Right lobe of liver (tissue), 6 donors: ENCODE measurements at places on chromosomes 1 and 21.

GRCh38 chr21:29365661-29366265, 67.0 kb downstream of the BACH1 start:
- H3K27me3 ChIP-seq, result no peaks in the 10 kb centered on the region
- no peak for DNase-seq
- H3K27ac ChIP-seq, result peak overlapping the region; percentile 9
- H3K4me3 ChIP-seq, result no peak overlapping the region

GRCh38 chr1:66282343-66282852, 251.6 kb upstream of the SGIP1 start:
- no peaks in the 10 kb centered on the region for H3K4me1 ChIP-seq
- H3K27ac ChIP-seq, result no peak overlapping the region
- H3K36me3 ChIP-seq, result no peaks in the 10 kb centered on the region
- DNase-seq, result no peak
- no peak overlapping the region for H3K4me3 ChIP-seq
- no peaks in the 10 kb centered on the region for H3K27me3 ChIP-seq

DNA sequence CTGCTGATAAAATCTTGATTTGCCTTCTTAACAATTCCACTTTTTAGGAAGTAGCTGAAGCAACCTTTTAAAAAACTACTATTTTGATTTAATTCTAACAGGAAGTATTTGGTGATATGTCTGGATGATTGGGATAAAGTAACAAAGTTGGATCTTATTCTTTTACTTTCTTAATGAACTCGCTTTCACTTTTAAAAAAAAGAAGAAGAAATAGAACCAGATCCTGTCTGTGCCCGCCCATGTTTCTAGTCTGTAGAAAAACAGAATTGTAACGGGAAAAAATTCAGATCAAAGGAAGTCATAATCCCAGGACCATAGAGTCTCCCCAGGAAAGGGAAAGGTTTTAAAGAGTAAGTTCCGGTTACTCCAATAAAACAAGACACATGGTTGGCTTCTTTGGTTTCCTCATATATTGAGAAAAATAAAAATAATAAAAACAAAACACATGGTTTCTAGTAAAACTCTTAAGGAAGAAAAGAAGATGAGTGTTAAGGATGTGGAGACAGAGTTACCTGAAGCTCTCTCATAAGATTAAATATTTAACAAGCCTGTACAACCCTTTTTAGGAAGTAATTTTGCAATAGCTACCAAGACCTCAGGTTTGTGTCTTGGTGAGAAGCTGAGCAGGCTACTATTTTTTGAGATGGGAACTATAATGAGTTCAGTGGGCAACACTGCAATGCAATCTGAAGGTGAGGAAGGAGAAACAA, 4.9 kb downstream of the CD48 start:
- no peaks in the 10 kb centered on the region for H3K4me1 ChIP-seq
- H3K36me3 ChIP-seq, result no peaks in the 10 kb centered on the region
- H3K27ac ChIP-seq, result no peak overlapping the region
- H3K4me3 ChIP-seq, result no peak overlapping the region
- H3K27me3 ChIP-seq, result no peaks in the 10 kb centered on the region

DNA sequence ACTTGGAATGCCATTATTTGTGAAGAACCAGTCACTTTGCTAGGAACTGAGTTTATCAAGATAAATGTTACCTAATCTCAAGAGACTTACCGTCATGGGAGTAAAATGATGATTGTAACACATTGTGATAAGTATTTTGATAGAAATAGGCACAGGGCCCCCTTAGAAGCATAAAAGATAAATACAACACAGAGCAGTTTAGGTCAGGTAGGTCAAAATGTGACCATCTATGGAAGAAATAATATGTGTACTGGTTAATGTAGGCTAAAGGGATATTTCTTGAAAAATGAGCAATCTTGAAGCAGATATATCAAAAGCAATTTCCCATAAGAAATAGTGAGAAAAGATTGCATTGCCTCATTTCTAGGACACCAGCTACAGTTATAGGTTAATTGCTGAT, 1386.8 kb upstream of the ADGRL2 start:
- no peaks in the 10 kb centered on the region for H3K4me1 ChIP-seq
- H3K27ac ChIP-seq, result no peak overlapping the region
- no peak for DNase-seq

DNA sequence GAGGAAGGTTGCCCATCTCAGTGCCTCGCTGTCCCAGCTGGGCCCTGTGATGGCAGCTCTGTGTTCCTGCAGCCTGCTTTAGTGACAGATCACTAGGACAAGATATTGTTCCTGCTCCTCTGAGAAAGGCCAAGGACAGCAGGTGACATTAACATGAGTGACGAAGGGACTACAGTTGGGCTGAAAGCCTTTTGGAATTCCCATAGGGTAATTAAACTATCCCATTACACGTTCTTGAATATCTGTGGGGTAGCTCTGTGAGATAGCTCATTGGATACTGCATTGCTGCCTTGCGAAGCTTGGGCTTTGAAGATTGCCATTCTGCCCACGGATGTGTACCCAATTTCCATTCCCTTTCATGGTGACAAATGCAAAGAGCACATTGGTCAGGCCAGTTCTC, 78.2 kb upstream of the COA6 start:
- no peaks in the 10 kb centered on the region for H3K4me1 ChIP-seq
- no peaks in the 10 kb centered on the region for H3K36me3 ChIP-seq
- no peak for DNase-seq

DNA sequence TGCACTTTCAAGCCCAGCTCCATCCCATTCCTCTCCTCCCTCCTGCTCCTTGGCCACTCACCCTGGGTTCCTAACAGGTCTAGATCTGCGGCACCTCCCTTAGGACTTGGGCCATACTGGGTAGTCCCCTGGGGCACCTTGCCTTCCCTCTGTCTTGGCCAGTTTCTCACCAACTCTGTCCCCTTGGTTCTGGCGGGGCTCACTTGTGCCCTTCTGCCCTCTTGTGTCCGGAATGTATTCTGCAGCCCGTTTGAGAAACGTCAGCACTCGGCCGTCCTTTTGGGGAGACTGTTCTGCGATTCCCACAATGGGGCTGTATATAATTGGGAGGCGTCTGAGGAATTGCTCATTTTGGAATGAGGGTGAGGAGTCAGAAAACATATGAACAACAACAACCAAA, 162.4 kb downstream of the ZSCAN20 start:
- H3K27ac ChIP-seq, result no peak overlapping the region
- H3K27me3 ChIP-seq, result no peaks in the 10 kb centered on the region
- DNase-seq, result no peak
- no peaks in the 10 kb centered on the region for H3K36me3 ChIP-seq

- H3K4me3 ChIP-seq, result no peak overlapping the region
- no peaks in the 10 kb centered on the region for H3K36me3 ChIP-seq
- no peaks in the 10 kb centered on the region for H3K4me1 ChIP-seq
- DNase-seq, result no peak
- no peaks in the 10 kb centered on the region for H3K27me3 ChIP-seq
Observed at GRCh38 chr1:71828431-71829012, 453.8 kb downstream of the NEGR1 start.

GRCh38 chr1:38029081-38029681, 16.6 kb downstream of the UTP11 start:
- no peak overlapping the region for H3K27ac ChIP-seq
- H3K4me3 ChIP-seq, result no peak overlapping the region
- no peaks in the 10 kb centered on the region for H3K27me3 ChIP-seq

GRCh38 chr1:205317311-205317917, 4.1 kb downstream of the NUAK2 start:
- H3K27ac ChIP-seq, result peak overlapping the region; percentile 52
- no peaks in the 10 kb centered on the region for H3K36me3 ChIP-seq
- DNase-seq, result peak; percentile 91
- H3K4me3 ChIP-seq, result no peak overlapping the region
- no peaks in the 10 kb centered on the region for H3K27me3 ChIP-seq

GRCh38 chr1:205450448-205450847, 5.4 kb downstream of the BLACAT1 start:
- no peaks in the 10 kb centered on the region for H3K36me3 ChIP-seq
- H3K4me3 ChIP-seq, result no peak overlapping the region
- DNase-seq, result no peak
- H3K4me1 ChIP-seq, result no peaks in the 10 kb centered on the region

DNA sequence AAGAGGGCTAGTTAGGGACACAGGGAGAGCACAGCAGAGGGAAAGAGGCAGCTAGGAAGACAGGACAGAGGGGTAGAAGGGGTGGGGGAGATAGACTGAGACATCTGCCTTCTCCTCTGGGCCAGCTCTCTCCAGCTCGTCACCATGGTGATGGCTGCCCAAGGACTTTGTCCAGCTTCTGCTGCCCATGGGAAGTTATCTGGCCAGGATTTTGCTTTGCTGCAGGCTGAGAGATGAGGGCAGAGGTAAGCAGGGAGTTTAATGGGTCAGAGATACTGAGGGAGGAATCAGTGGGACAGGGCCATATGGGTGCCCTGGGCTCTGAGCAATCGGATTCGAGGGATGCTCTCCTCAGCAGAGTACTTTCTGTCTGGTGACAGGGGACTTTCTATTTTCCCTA, 34.5 kb upstream of the GPR37L1 start:
- DNase-seq, result peak; percentile 77
- no peak overlapping the region for H3K27ac ChIP-seq
- H3K4me3 ChIP-seq, result no peak overlapping the region
- H3K36me3 ChIP-seq, result no peaks in the 10 kb centered on the region
- no peaks in the 10 kb centered on the region for H3K4me1 ChIP-seq
- H3K27me3 ChIP-seq, result no peaks in the 10 kb centered on the region

DNA sequence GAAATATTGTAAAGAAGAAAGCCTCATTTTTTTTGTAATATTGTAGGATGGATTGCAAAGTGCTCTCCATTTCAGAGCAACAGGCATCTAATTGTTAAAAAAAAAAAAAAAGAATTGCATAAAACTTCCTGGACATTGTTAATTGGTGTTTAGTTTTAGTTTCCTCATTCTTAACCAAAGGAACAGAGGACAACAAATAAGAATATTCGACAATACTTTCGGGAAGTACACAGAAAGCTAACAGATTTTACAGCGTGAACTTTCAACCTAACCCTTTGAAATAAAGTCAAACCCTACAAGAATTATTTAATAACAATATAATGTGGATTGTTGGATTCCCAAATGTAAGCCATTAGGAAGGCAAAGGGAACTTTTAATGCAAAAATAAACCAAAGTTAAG, 284.4 kb downstream of the KCNT2 start:
- no peak for DNase-seq
- H3K36me3 ChIP-seq, result no peaks in the 10 kb centered on the region
- no peak overlapping the region for H3K4me3 ChIP-seq
- no peaks in the 10 kb centered on the region for H3K27me3 ChIP-seq
- H3K27ac ChIP-seq, result no peak overlapping the region
- H3K4me1 ChIP-seq, result no peaks in the 10 kb centered on the region

- H3K4me1 ChIP-seq, result no peaks in the 10 kb centered on the region
- H3K27ac ChIP-seq, result peak overlapping the region; percentile 19
- peak overlapping the region; percentile 5 for H3K4me3 ChIP-seq
- H3K27me3 ChIP-seq, result no peaks in the 10 kb centered on the region
- no peaks in the 10 kb centered on the region for H3K36me3 ChIP-seq
- DNase-seq, result no peak
Observed at GRCh38 chr1:48469616-48470480, 2.2 kb downstream of the SPATA6 start.

DNA sequence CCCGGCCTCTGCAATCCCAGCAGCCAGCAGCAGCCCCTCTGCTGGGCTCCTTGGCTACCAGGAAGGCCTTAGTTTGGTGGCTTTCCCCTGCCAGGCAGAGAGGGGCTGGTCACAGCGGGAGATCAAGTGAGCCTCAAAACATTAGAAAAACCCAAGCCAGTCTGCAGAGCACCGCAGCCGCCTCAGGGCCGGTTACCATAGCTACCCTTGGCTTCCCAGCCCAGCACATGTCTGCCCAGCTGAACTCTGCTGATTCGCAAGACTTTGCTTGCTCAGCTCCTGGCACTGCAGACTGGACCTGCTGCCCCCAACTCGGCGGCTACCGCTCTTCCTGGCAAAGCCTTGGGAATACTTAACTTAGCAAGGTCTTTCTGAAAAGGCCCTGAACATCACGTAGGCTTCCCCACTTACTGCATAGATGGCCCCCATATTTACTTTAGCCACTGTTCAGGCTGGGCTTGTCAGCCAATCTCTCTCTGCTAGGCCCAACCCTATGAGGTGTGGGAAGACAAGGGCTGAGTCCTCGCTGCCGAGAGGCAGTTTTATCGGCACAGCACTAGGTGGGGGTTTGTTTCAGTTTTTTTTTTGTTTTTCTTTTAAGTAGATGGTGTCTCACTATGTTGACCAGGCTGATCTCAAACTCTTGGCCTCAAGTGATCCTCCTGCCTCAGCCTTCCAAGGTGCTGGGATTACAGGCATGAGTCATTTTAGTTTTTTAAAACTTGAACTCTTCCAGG, 28.6 kb upstream of the PLEKHG5 start:
- peak; percentile 64 for DNase-seq
- H3K27ac ChIP-seq, result no peak overlapping the region
- no peaks in the 10 kb centered on the region for H3K4me1 ChIP-seq

DNA sequence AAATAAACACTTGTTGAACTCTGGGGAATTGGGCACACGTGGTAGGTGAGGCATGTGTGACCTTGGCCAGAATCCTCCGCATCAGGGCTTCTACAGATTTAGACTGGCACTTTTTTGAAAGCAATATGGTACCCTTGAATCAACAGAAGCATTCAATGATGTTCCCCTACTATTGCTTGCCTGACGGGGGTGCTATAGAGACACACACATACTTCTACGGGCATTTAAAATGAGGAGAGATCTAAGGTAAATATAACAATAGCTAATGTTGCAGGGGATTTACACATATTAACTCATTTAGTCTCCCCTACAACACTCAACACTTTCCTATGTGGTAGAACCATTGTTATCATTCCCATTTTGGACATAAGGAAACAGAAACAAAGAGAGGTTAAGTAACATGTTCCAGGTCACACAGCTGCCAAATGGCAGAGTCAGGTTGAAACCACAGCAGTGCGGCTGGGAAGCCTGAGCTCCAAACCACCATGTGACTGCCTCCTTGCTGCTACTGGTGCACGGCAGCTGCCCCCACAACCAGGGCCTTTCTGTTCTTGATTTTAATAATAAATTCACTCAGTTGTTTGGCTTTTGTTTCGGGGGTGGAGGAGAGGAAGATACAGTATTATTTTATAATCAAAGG, 147.4 kb downstream of the ZNF281 start:
- H3K4me1 ChIP-seq, result no peaks in the 10 kb centered on the region
- H3K4me3 ChIP-seq, result no peak overlapping the region
- no peaks in the 10 kb centered on the region for H3K27me3 ChIP-seq
- no peak for DNase-seq
- no peaks in the 10 kb centered on the region for H3K36me3 ChIP-seq

DNA sequence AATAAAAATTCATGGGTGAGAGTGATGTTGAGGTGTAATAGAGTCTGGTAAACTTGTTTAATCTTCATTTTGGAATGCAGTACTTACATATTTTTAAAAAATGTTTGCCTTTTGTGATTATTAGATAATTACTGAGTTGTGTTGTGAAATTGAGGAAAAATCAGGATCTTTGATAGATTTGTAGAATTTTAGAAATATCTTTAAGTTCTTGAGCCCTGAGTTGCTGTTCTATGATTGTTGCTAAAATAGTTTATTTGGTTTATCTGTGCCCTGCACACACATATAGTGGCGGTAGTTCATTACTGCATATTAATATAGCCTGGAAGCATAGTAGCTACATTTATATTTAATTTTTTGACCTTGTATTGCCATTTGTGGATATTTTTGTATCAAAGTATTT, 1.6 kb downstream of the B3GALT2 start:
- no peaks in the 10 kb centered on the region for H3K27me3 ChIP-seq
- no peaks in the 10 kb centered on the region for H3K36me3 ChIP-seq
- no peak overlapping the region for H3K27ac ChIP-seq
- peaks cover 6% of the 10 kb centered on the region for H3K4me1 ChIP-seq

- no peak for DNase-seq
- no peaks in the 10 kb centered on the region for H3K27me3 ChIP-seq
- no peak overlapping the region for H3K4me3 ChIP-seq
- H3K27ac ChIP-seq, result no peak overlapping the region
- no peaks in the 10 kb centered on the region for H3K36me3 ChIP-seq
Observed at GRCh38 chr1:7362947-7363346, 408.1 kb upstream of the VAMP3 start.
